ENCODE measurements at places on chromosomes 16 and 17. TPM values are rescaled to one million over a fixed set of nuclear protein-coding genes. Genes with fewer than 3 reads are reported as not detected.

DNA sequence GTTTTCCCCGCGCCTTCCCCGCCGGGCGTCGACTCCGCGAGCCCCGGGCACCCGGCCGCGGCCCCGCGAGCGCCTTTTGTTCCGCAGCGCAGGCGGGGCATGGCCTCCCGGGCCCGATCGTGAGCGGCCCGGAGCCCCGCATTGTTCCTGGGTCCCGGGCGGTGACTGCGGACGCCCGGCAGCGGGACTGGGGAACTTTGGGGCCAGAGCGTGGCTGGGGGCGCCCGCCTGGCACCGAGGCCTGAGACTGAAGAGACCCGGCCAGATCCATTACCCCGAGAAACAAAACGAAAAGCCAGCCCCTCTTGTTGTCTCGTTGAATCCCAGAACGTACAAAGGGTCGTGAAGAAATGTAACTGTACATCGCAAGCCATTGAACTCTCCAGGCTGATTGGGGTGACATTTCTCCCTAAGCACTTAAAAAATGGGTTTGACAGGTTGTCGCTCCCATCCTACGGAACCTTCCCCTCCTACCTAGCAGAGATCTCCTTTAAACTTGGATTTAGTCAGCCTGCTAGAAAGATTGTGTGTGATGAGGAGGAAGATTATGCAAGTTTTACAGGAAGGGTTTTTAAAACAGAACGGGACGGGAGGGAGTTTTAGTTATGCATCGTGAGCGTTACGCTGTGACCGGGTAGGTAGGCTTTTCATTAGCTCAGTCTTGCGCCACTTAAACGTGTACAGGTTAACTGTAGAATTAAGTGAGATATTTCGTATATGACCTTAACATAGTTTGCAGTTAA lies 825 bp downstream of the METTL9 start:
- no peak for DNase-seq

DNA sequence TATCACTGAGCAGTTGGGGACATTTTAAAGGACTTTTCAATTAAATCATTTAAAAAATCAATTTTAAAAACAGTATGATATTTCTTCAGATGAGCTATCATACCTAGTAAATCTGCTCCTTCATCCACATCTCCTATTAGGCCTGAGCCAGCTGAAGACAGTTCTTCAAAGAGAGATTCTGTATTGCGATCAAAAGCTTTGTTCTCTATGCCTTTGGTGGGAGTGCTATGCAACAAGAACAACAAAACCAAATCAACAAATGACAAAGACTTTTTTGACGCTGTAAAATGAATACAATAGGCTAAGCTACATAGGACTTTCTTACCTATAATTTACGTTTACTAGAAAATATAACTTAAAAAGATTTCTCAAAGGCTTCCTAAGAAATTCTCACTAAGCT lies 106.5 kb downstream of the SPAG9 start:
- no peak for DNase-seq

GRCh38 chr17:36188891-36189306 lies 7.7 kb downstream of the CCL3L1 start:
- DNase-seq, result no peak

GRCh38 chr17:1203111-1203966 lies 23.6 kb upstream of the ABR start:
- no peak for DNase-seq

RASD1 gene
- 0.17 TPM for total RNA-seq

DNA sequence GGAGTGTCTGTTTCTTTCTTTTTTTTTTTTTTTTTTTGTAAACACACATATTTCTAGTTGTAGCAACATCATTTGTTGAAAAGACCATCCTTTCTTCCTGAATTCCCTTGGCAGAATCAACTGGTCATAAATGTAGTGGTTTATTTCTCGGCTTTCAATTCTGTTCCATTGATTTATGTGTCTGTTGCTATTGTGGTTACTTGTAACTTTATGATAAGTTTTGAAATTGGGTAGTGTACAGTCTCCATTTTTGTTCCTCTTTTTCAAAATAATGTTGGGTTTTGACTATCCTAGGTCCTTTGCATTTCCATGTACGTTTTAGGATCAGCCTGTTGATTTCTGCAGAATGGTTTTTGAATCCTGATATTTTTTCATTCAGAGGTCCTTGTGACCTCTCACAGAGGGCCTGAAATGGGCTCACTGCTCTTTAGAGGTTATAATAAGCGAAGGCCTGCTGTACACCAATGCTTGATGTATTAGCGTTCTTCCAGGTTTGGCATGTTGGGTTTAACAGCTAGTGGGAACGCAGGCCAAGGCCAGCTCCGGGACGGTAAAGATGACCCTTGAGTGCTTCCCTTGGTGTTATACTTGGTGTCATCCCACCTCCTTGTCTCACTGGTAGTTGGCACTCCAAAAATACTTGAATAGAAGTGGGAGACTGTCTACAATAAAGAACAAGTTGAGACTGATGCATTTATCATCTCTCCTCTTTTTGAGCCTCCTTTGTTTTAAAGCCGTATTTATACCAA lies 43.8 kb downstream of the ZNRF1 start:
- no peak for DNase-seq

DNA sequence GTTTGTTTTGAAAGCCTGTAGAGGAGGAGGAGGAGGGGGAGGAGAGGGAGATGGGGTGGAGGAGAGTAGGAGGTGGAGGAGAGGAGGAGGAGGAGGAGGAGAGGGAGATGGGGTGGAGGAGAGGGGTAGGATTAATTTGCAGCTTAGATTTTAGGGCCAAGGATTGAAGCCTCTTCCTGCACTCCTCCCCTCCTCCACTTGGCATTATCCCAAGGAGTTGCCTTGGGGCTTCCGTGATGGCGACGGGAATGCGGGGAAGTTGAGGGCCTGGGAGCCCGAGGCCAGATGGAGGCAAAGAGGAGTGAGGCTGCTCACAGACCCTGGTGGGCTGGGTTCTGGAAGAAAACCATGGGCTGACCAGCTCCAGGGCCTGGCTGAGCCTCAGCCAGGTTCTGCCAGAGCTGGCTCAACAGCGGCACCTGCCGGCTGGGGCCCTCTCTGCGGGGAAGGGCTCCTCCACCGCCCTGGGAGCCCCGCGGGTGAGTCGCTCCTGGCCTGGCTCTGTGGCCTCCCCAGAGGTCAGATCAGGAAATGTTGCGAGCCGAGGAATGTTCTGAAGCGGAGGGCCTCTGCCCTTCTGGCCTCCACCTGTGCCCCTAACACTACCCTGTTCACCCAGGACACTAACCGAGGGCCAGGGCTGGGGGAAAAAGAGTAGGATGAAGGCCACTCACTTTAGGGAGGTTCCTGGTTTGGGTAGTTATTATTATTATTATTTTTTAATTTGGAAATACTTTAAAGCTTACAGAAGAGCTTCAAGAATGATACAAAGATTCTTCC lies 23.9 kb upstream of the FMNL1 start:
- DNase-seq, result no peak

GRCh38 chr16:79162977-79163376 lies 437.6 kb downstream of the MAF start:
- no peak for DNase-seq

- no peak for DNase-seq
Measured at GRCh38 chr16:55120408-55120807, 189.7 kb downstream of the IRX5 start.

DNA sequence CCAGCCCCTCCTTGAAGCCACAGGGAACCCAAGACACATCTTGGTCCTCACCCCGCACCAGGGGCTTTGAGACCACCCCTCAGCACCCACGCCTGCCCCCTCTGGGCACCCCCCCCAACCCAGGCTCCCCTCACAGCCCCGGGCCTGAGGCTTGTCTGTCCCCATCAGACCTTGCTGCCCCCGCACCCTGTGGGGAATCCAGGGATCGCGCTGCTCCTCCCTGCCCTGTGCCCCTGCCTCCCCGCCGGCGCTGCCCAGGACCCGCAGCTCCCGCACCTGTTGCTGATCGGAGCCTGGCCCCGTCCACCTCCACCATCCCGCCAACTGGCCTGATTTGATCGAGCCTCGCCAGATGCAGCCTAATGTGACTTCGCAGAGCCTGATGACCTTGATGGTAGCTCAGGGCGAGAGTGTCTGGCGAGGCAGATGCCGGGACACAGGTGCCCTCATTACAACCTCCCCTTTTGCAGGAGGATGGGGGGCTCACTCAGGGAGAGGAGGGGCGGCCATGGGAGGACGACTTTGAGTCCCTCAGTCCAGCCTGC lies 29.0 kb downstream of the SLC25A10 start:
- no peak for DNase-seq

- DNase-seq, result no peak
Measured at GRCh38 chr16:3458278-3458851, 14.9 kb downstream of the NAA60 start.

TPSAB1 gene
- not detected for total RNA-seq

CCL7 gene
- not detected for total RNA-seq

DNA sequence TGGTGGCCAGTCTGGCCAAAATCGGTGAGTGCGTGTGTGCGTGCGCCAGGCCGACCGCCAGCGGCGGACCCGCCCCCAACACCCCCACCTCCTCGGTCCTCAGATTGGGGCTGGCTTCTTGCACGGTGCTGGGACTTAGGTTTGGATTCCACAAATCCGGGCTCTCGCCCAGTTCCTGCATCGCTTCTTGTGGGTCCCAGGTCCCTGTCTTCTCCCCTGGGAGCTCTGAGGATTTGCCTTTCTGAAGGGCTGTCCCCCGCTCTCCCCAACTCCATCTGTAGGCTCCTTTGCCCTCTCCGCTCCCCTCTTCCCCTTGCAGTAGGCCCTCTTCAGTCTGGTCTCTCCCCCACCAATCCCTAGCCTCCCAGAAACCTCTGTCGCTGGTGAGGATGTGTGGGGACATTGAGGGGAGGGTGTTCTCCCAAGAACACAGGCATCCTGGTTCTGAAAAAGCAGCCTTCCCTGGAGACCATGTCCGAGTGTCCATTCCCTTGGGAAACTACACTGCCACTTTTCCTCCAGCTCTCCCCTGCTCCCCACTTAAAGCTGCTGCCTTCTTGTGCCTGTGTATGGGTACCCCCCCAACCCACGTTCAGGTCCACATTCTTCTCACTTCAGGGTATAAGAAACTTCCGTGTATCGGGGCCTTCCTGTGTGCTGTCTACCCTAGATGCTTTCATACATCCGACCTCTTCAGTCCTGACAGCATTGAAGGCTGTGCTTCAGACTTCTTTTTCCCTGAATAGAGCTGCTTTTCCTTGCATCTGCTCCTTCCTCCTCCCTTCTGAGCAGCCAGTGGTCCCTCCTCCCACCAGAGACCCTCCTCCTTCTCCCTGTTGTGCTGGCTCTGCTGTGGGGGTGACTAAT lies 632 bp downstream of the SLC9A5 start:
- no peak for DNase-seq

KRTAP3-2 gene
- total RNA-seq, result not detected

DNA sequence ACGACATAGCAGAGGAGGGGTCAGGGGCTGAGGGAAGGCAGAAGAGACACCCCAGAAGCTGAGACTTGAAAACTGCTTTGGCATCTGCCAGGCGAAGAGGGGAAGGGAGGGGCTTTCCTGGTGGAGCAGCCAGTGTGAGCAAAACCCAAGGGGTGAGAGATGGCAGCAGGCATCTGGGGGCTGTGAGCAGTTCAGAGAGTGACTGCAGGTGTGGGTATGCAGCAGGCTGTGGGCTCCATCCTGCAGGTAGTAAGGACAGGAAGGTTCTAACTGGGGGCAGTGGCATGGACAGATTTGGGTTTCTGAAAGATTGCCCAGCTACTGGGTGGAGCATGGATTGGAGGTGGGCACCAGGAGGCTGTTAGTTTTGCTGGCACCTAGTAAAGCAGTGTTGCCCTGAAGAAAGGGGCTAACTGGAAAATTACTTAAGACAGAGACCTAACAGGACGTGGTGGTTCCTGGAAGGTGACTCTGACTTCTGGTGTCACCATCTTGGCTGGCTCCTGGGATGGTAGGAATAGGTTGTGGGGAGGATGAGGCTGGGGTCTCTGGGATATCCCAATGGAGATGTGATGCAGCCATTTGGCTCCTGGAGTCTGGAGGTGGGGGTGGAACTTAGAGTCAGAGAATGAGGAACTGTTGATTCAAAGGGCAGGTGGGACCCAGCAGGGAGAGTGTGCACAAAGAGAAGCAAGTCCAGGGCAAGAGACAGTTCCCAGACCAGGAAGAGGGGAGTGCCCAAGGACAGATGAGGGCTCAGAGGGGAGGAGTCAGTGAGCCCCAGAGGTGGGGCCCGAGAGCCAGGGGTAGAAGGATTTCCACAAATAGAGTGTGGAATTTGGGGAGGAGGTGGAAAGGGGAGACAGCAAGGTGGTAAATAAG lies 11.2 kb downstream of the BCL7C start:
- no peak for DNase-seq

GRCh38 chr16:30082545-30083090 lies 6.8 kb downstream of the PPP4C start:
- DNase-seq, result no peak

NETO2 gene
- 41.9 TPM for total RNA-seq

DNA sequence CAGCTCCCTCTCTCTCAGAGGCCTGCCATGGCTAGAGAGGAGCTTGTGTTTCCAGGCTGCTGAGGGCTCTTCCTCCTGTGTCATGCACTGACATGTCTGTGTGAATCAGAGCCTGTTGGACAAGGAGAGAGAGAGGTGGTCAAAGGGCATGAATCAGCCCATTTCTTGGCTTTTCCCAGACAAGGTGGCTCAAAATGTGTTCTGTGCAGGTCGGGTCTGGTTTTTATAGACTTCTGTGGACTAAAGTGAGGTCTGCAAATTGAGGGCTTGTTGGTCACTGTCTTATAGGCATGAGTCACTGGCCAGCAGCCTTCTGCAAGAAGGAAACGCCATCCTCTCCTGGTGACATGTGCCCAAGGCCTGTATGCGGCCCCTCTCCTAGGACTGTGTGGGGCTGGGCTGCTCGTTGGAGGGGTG lies 97.9 kb downstream of the FOXL1 start:
- peak; percentile 56 for DNase-seq

DNA sequence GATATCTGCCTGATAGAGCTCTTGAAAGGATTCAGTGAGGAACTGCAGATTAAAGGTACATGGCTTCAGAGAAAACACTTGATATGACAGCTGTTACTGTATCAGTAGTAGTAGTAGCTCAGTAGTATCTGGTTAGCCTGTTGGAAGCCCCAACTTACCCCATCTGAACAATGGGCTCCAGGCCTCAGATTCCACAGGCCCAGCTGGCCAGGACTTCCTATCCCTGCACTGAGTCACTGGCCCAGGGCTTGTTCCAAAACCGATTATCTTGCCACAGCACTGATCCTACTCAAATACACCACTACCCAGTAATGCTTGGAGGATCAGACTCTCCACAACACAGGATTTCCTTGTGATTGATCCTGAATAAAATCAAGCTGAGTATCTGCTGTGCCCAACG lies 32.6 kb downstream of the DCUN1D3 start:
- DNase-seq, result no peak

GRCh38 chr16:48001324-48001895 lies 154.4 kb downstream of the ABCC12 start:
- no peak for DNase-seq

DNA sequence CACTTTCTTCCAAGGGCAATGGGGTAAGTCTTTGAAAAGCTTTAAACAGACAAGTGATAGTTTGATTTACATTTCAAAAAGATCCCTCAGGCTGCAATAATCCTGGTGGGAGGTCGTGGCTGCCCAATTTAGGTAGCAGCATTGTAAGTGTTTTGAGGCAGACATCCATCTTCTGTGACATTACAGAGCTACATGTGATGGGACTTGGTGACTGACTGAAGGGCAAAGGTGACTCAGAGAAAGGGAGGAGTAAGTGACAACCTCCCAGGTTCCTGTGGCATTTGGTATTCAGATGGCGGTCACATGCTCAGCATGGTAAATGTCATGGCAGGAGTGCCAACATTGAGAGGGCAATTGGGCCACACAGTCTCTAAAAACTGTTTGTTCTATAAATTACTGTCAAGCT lies 26.5 kb downstream of the STAT3 start:
- no peak for DNase-seq

- no peak for DNase-seq
Measured at GRCh38 chr16:25488435-25488834, 203.3 kb upstream of the HS3ST4 start.

GRCh38 chr17:44186307-44187130 lies at the start of gene TMUB2:
TMUB2 (plus strand) TSS chr17:44186972; CDS start chr17:44187709, 737 bp downstream.
- peak; percentile 98 for DNase-seq

RHBDF1 gene
- 40.2 TPM for total RNA-seq
